ENCODE measurements at places on chromosomes 3 and 15.
A peak's percentile ranks its signal among the peaks of the same experiment; 100 is the strongest.

DNA sequence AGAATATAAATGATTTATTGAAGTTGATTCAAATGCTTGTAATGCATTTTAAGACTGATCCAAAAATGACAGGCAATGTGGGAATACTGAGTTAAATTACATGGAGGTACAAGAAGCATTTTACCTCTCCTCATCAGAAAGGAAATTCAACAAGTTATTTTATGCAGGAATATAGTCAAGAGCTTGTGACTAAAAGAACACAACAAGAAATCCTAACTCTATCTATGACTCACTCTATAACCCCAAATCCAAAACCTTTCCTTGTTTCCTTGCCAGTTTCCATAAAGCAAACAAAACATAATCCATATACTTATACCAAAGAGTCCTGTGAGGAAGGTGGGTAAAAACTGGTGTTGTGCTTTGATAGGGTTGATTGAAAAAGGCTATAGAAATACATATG, 30.8 kb downstream of the SIN3A start:
- no peak for DNase-seq

GRCh38 chr3:154976072-154976983, 103.8 kb upstream of the MME start:
- DNase-seq = no peak

- no peak for DNase-seq
Observed at GRCh38 chr3:108804437-108804836, 18.1 kb upstream of the TRAT1 start.

DNA sequence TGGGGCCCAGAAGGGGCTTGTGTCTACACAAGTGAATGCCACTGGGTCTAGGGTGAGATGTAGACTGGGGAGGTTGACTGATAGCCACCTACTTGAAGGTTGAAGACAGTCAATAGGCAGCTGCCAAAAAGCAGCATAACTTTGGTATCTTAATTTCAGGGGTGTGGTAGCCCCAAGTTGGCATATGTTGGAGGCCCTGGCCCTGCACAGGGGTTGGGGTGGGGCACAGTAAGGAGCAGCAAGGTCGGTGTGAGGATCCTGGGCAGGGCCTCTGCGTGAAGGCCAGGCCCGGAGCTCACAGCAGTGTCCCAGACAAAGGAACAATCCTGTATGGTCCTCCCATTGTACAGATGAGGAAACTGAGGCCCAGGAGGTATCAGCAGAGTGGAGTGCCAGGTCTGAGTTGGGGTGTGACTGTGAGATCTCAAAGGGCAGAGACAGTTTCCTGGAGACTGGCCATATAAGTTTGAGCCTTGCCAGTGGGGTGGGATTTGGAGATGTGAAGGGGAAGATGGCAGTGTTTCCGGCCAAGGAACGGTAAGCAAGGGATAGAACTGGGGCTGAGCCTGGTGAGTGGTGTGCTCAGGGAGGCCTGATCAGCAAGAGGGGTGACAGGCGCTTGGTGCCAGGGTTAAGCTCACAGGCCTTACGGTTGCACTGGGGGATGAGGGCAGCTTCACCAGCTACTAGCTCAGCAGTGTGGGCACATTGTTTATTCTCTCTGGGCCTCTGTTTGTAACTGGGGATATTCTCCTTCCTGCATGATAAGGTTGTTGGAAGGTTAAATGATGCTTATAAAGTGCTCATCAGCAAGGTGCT, 1.7 kb downstream of the KLHL40 start:
- DNase-seq = no peak

DNA sequence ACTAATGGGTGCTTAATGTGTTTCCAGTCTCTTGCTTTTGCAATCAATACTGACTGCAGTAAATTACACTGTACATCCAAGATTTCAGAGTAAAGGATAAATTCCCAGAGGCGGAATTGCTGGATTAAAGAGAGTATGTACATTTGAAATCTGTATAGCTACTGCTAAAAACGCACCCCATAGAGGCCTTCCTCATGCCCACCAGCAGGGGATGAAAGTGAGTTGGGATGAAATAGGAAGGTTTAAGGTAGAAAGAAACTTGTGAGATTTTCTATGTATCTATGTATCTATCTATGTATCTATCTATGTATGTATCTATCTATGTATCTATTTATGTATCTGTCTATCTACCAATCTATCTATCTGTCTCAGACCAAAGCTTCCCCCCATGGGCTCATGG, 28.4 kb downstream of the TMEM44 start:
- no peak for DNase-seq

GRCh38 chr3:190063490-190063889, 57.2 kb downstream of the P3H2 start:
- no peak for DNase-seq

GRCh38 chr3:194046995-194047645, 88.8 kb upstream of the HES1 start:
- no peak for DNase-seq

- DNase-seq = no peak
Observed at GRCh38 chr3:141368062-141368924, at the start of gene ZBTB38. TSS of gene ZBTB38 (plus strand) at chr3:141368504. CDS start at chr3:141442389, 73,885 bp downstream.

DNA sequence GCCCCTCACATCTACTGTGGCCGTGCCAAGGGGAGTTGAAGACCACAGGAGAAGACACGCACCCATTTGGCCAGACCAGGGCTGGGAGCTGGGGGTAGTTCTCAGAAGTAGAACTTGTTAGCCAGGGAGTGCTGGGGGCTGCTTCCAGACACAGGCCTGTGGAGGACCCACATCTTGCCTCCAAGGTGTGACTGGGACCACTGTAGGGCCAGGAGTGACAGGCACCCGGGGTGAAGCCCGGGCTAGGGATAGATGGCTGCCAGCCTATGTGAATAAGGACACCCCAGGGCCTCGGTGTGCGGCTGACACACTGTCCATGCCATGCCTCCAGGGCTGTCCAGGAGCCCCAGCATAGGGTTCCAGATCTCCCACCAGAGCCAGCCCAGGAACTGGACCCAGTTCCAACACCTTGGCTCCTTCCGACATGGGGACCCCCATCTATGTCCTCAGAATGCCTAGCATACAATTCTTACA, 1.8 kb downstream of the ANPEP start:
- DNase-seq = no peak

GRCh38 chr15:64536244-64536836, 76.0 kb downstream of the ZNF609 start:
- peak; percentile 45 for DNase-seq

DNA sequence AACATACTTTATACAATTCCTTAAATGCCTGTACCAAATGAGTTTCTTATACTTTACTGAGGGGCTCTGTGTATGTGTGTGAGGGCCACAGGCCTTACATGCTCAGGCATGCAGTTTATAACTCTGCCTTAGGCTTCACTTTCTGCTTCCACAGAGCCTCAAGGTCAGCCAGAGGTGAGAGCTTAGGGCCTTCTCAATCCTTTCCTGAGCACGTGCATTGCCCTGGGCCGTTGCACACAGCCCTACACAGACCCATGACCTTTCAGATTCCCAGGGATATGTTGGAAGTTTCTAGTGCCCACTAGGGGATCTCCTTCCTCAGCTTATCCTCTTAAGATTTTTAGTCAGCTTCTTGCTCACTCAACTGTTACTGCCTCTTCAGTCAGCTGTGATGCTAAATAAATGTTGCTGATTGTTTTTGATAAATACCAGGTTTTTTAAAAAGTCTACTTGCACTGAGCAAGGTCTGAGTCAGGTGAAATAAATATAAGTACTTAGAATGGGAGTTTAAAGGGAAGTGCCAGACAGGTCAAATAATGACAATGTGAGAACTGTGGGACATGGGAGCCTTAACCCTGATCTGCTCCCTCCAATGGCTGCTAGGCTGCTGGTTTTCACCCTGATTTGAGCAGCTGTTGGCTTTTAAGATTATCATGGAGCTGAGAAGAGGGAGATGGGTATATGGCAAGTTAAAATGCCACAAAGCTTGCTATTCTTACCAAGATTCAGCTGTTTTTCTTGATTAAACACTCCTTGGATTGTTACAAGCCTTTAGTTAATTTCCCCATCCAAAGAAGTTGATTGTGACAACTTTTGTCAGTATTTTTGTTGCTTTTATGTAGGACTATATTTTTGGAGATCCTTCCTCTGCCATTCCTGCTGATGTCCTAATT, 169.5 kb downstream of the PLD1 start:
- no peak for DNase-seq

- no peak for DNase-seq
Observed at GRCh38 chr15:44804298-44805046, 68.1 kb downstream of the TRIM69 start.

DNA sequence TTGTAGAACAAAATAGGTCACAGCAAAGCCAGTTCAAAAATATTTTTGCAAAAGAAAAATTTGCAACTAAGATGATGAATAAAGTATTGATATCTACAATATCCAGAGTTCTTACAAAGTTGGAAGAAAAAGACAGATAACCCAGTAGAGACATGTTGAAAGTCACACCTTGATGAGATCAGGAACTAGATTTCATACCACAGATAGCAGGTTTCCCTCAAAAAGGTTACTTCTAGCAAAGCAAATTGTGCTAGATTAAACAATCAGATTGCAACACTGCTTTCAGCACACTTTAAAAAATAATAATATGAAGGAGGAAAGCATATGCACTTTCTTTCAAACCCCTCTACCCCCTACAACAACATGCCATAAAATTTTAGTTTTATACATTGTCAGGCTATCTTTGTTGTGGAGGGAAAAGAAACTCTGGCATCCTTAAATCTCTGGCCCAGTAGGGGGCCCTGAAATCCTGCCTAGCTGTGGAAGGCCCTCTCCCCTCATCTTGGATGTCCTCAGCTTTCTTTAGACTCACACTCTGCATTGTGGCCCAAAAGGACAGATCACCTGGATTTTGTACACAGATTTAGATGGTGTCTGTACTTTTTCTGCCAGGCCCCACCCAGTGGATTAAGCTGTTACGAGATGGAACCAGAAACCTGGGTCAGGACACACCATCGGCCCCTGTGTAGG, 50.9 kb downstream of the CCR3 start:
- no peak for DNase-seq

- no peak for DNase-seq
Observed at GRCh38 chr3:153052096-153052460, 109.9 kb upstream of the RAP2B start.

GRCh38 chr3:162376761-162377160, 880.2 kb downstream of the OTOL1 start:
- no peak for DNase-seq

DNA sequence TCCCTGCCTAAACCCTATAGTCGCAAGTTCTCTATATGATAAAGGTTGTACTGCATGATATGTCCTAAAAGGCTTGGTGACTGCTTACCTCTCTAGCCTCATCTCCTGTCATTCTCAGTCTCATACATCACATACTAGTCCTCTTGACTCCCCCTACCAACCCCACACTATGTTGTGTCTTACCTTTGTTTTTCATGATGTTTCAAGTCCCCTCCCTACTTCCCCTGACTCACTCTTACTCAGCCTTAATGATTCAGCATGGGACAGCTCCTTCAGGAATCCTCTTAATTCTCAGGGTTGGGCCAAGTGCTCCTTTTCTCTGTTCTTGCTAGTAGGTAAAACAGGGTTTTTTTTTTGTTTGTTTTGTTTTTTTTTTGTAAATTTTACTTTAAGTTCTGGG, 49.6 kb downstream of the SLMAP start:
- no peak for DNase-seq

DNA sequence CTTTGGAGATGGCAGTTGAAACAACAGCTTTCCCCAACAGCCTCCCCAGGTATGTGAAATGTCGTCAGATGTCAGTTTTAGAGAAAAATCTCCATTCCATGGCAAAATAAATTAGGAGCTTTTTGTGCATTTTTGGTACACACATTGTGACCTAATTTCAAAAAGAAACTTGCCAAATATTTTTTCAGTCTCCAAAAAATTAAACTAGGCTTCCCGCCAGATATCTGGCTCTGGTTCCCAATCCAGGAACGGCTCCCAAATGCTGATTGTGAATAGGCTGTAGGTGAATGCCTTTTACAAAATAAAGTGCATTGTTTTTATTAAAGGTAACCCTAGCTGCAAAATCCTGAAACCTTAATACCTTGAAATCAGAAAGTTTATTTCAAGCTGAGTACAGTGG, 10.9 kb downstream of the KCNAB1 start:
- no peak for DNase-seq
